ENCODE measurements at places on chromosomes 2 and 18.

- H3K36me3 ChIP-seq = no peaks in the 10 kb centered on the region
- DNase-seq = no peak
- H3K27ac ChIP-seq = no peak overlapping the region
- peaks cover 3% of the 10 kb centered on the region for H3K4me1 ChIP-seq
- no peaks in the 10 kb centered on the region for H3K27me3 ChIP-seq
Measured at GRCh38 chr2:156763174-156763573, 327.0 kb downstream of the GPD2 start.

GRCh38 chr2:144208924-144209323 is 311.0 kb downstream of the ZEB2 start:
- no peaks in the 10 kb centered on the region for H3K27me3 ChIP-seq
- H3K4me1 ChIP-seq = peaks cover 15% of the 10 kb centered on the region
- no peak for DNase-seq

GRCh38 chr2:18268400-18268799 is 292.1 kb downstream of the RDH14 start:
- H3K27ac ChIP-seq = no peak overlapping the region
- no peaks in the 10 kb centered on the region for H3K27me3 ChIP-seq
- no peaks in the 10 kb centered on the region for H3K36me3 ChIP-seq

DNA sequence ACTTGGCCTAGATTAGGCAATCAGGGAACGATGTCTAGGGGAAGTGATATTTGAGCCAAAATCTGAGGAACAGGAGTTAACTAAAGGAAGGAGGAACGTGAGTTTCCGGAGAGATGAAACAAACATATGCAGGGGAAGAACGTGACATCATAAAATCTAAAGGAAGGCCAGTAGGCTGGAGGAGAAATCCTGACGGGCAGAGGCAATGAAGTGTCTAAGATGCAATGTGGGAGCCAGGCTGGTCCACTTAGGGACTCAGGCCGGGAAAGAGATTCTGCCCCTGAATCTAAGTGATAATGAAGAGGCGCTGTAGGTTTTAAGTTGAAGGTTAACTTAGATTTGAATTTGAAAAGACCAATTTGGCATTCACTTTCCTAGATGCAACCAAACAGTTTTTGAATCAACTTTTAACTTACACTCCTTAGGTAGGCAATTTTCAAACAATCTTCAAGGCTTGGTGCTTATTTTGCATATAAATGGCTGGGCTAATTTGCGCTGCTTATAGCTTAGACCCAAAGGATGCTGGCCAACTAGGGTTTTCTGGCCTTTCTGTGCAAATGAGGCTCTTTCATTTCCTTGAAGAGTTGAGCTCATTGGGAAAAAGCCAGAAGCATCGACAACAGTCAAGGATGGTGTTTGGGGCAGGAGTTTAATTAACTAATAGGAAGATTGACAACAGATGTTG is 221.7 kb downstream of the SOX11 start:
- no peak overlapping the region for H3K27ac ChIP-seq
- no peak for DNase-seq
- no peaks in the 10 kb centered on the region for H3K27me3 ChIP-seq
- no peak overlapping the region for H3K4me3 ChIP-seq
- no peaks in the 10 kb centered on the region for H3K36me3 ChIP-seq
- H3K4me1 ChIP-seq = no peaks in the 10 kb centered on the region

GRCh38 chr2:210009126-210009525 is 6.7 kb downstream of the RPE start:
- no peak overlapping the region for H3K4me3 ChIP-seq
- no peak overlapping the region for H3K27ac ChIP-seq
- no peak for DNase-seq
- H3K27me3 ChIP-seq = no peaks in the 10 kb centered on the region

- H3K4me3 ChIP-seq = no peak overlapping the region
- no peak overlapping the region for H3K27ac ChIP-seq
- no peaks in the 10 kb centered on the region for H3K4me1 ChIP-seq
- H3K27me3 ChIP-seq = peaks cover 19% of the 10 kb centered on the region
- no peaks in the 10 kb centered on the region for H3K36me3 ChIP-seq
Measured at GRCh38 chr2:29916571-29916970, 4.8 kb downstream of the ALK start.

GRCh38 chr2:172655838-172656573 is 79.6 kb upstream of the RAPGEF4 start:
- H3K27me3 ChIP-seq = no peaks in the 10 kb centered on the region
- no peak overlapping the region for H3K27ac ChIP-seq
- DNase-seq = no peak
- H3K4me3 ChIP-seq = no peak overlapping the region
- no peaks in the 10 kb centered on the region for H3K4me1 ChIP-seq
- no peaks in the 10 kb centered on the region for H3K36me3 ChIP-seq

DNA sequence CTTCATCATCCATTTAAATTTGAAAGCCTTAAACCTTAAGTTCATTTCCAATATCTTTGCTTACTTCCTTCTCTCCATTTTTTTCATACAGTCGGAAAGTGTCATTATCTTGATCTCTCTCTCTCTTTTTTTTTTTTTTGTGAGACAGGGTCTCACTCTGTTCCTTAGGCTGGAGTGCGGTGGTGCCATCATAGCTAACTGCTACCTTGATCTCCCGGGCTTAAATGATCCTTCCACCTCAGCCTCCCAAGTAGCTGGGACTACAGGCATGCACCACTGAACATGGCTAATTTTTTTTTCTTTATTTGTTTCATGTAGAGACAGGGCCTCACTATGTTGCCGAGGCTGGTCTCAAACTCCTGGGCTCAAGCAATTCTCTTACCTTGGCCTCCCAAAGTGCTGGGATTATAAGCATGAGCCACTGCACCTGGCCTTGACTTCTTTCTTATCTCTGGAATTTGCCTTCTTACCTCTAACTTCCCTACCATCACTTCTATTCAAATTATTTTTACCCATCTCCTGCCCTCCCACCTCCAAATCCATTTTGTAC is 222.2 kb downstream of the MYCN start:
- DNase-seq = no peak
- H3K36me3 ChIP-seq = no peaks in the 10 kb centered on the region
- no peak overlapping the region for H3K27ac ChIP-seq

DNA sequence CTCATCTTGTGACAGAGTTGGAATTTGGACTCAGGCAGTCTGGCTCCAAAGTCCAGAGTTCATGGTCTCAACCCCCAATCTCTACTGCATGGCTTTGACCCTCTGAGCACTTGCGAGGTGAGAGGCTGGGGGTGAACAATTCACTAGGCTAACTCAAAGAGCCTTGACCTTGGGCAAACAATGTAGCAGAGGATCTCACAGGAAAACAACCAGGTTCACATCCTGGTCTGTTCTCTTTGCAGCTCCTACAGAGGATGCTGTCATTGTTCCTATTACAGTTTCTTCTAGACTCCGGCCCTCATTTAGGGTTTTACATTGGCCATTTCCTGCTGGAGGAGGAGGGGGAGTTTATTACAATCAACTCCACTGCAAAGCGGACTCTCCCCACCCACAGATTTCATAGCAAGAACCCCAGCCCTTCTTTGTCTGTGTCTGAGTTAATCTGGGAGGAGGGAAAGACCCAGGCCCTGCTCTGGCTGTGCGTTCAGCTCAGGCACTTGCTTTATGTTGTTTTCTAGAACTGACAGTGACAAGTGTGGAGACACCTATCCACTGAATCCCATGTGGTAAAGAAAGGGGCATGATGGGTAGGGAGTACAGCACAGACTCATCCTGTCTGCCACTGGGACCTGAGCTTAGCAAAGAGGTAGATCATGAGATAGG is 101.6 kb downstream of the LBH start:
- H3K4me1 ChIP-seq = peaks cover 56% of the 10 kb centered on the region
- H3K27me3 ChIP-seq = no peaks in the 10 kb centered on the region
- no peaks in the 10 kb centered on the region for H3K36me3 ChIP-seq
- H3K4me3 ChIP-seq = peak overlapping the region; percentile 19
- H3K27ac ChIP-seq = peak overlapping the region; percentile 92

- no peaks in the 10 kb centered on the region for H3K27me3 ChIP-seq
- peaks cover 8% of the 10 kb centered on the region for H3K36me3 ChIP-seq
- no peaks in the 10 kb centered on the region for H3K4me1 ChIP-seq
- no peak overlapping the region for H3K27ac ChIP-seq
Measured at GRCh38 chr2:143402451-143402850, 273.2 kb downstream of the ARHGAP15 start.

GRCh38 chr2:73856214-73856613 is 27.5 kb downstream of the STAMBP start:
- no peak overlapping the region for H3K27ac ChIP-seq
- no peaks in the 10 kb centered on the region for H3K27me3 ChIP-seq
- peaks cover 8% of the 10 kb centered on the region for H3K4me1 ChIP-seq
- no peak for DNase-seq
- peaks cover 55% of the 10 kb centered on the region for H3K36me3 ChIP-seq
- no peak overlapping the region for H3K4me3 ChIP-seq

DNA sequence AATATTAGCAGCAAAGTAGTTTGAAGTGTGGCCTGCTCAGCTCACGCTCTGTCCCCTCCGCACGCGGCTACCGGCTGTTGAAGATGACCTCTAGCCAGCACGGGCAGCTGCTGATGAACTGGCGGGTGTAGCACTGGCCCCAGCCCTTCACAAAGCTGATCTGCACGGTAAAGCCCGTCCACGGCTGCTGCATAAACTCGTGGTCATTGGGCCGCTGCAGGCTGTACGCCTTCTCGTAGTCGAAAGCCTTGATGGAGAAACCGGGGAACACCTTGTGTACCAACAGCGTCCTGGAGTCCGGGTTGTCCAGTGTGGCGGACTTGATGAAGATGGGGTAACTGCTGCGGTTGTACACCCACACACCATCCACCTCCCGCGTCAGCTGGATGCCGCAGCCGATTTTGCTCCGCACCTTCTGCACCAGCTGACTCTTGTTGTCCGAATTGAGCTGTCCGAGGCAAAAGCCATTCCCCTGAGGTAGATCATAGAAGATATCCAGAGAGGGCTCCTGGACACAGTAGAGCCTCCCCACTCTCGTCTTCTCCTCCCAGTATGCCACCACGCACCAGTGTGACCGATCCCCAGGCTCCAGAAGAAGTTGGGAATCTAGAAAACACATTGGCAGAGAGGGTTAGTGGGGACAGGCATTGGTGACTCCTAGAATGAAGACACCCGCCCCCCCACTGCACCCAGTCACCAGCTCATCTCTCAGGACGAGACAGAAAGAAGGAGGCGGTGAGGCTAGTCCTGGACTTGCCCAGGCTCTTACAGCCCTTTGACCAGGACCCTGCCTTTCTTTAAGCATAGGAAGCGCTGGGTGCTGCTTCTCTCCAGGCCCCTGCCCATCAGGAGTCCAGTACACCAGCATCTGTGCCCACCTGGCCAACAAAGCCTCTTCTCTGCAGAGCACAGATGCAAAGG is 29.2 kb downstream of the SMAD7 start:
- no peak overlapping the region for H3K27ac ChIP-seq
- H3K36me3 ChIP-seq = peaks cover 37% of the 10 kb centered on the region
- no peak for DNase-seq

DNA sequence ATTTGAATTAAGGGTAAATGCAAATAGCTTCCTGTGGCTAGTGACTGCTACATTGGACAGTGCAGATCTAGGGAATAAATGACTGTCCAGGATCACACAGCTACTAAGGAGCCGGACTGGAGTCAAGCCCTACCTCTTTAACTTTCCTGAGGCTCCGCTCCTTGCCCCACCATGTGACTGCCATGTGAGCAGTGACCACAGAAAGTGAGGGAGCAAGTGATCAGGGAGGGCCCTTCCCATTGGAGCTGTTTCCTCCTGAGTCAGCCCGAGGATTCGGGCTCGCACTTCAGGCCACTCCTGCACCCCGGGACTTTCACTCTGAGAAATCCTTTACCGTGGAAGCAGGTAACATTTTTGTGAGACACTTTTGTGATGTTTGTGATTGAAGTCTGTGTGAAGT is 198.0 kb downstream of the ANKRD30B start:
- no peaks in the 10 kb centered on the region for H3K4me1 ChIP-seq
- no peak overlapping the region for H3K27ac ChIP-seq
- no peaks in the 10 kb centered on the region for H3K27me3 ChIP-seq
- no peaks in the 10 kb centered on the region for H3K36me3 ChIP-seq
- H3K4me3 ChIP-seq = no peak overlapping the region

- no peak overlapping the region for H3K27ac ChIP-seq
- no peak for DNase-seq
- H3K27me3 ChIP-seq = no peaks in the 10 kb centered on the region
- no peaks in the 10 kb centered on the region for H3K36me3 ChIP-seq
Measured at GRCh38 chr18:55073834-55074233, 114.6 kb upstream of the CCDC68 start.

DNA sequence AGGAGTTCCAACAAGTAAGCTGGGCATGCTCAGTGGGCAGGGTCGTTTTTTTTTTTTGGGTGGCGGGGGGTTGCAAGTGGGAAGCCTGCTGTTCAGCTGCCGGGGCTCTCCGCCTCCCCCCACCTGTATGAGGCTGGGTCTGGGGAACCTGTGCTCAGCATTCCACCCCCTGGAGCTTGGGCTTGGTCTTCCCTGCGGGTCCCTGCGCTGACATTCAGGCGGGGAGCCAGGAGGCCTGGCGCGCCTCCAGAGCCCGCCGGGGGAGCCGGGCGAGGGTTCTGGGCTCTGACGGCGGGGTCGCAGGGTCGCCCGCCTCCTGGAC is 822 bp upstream of the GPD2 start:
- H3K36me3 ChIP-seq = peaks cover 13% of the 10 kb centered on the region
- H3K4me1 ChIP-seq = peaks cover 39% of the 10 kb centered on the region
- H3K27me3 ChIP-seq = no peaks in the 10 kb centered on the region
- peak overlapping the region; percentile 56 for H3K27ac ChIP-seq
- no peak for DNase-seq

DNA sequence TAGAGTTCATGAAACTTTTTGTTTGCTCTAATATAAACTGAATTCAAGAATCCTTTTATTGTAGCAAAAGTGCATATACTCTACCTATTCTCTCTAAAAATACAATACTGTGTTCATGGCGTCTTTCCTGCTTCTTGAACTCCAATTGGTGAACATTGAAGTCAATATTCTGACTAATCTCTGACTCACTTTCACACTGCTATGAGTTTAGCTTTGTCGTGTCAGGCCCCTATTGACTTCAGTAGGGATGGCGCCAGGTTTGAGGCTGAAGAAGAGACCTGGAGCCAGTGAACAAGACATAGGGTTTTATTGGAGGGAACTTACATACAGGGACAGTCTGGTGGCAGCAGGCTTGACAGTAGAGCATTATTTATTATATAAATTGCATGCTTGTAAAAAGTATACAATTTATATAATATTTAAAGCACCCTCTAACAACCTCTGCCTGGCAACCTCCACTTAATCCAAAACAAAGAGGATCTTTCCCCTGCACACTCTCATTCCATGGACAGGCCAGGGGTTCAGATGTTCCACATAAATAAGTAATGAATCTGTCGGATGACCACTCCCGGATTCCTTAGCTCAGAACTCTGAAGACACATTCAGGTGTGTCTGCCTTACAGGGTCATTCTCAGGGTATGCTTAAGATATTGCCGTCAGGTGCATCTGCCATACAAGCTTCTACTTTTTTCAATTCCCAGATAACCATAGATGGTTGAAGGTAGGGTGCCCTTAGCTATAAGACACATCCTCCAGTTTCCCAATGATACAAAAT is 141.0 kb downstream of the CERS6 start:
- H3K4me1 ChIP-seq = peaks cover 13% of the 10 kb centered on the region
- no peak overlapping the region for H3K27ac ChIP-seq
- no peaks in the 10 kb centered on the region for H3K27me3 ChIP-seq
- no peak for DNase-seq

All from T-helper 2 cell treated with Interferon-gamma antibody and Interleukin-4, amounts not matched to agents 5 μg/mL and 100 μg/mL, for 36 hours (primary cell).